ENCODE measurements at places on chromosomes 3 and 15.

DNA sequence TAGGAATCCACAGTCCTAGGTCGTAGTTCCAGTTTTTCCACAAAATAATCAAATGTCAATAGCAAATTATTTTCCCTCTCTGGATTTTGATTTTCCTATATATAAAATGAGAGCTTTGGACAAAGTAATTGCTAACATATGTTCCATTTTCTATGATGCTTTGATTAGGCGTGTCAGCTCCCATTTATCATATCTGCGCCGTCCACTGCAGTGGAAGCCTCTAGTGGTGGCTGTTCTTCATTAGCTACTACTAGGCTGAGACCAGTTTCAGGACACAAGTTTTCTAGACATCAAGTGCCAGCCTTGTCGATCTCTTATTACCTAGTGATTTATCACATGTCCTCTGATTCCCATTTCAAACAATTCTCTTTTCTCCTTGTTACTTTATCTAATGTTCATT, 271.5 kb downstream of the TUSC7 start:
- DNase-seq: no peak

- no peak for DNase-seq
Measured at GRCh38 chr3:37375184-37376127, 201.1 kb upstream of the LRRFIP2 start.

DNA sequence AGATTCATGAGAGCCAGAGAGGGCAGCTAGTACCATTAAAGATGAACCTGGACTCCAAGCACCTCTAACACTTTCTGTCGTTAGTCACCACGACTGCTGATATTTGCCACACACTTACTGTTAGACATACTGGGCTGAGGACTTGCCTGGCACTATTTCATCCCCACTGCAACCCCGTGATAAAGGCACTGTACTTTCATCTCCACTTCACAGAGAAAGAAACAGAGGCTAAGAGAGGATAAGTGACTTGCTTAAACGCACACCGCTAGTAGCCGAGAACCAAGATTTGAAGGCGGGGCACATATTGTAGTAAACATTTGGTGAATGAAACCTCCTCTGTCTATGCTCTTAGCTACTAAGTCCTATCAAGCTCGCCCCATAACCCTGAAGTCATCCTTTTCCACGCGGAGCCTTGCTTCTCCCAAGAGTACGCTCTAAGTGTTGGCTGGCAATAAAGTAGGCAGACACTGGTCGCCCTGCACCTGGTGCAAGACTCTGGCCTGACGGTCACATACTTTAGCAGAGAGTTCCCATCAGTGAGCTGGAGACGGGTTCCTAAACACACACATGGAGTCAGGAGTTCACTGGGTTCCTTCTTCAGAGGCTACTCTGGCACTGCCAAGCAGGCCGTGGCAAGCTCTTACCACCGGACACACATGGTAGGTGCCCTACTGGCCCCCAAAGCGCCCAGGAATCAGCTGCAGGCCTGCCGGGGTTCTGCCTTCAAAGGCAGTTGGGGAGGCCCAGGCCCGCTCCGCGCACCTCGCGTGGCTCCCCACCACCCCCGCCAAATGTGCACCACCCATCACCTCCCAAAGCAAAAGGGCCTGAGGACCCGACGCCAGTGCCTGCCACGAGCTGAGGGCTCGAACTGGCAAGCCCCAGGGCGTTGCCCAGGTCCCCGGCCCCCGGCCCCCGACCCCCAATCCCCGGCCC, 951 bp downstream of the POMGNT2 start:
- DNase-seq: peak; percentile 25

GRCh38 chr3:59879031-59879581, 829.3 kb upstream of the CFAP20DC start:
- DNase-seq: no peak

DNA sequence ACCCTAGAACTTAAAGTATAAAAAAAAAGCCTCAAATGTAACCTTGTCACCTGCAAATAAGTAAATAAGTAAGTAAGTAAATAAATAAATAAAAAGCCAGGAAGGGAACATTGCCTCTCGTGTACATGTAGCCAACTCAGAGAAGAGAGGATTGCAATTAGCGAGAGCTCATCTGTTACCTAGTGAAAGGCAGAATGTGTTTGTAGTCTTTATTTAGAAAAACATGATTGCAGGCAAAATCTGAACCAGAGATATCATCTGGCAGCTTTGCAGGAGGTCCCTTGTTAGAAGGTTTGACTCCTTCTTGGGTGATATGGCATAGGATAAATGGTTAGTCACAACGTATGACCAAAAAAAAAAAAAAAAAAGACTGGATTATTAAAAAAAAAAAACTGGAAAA, 71.6 kb upstream of the SYN2 start:
- DNase-seq: no peak

DNA sequence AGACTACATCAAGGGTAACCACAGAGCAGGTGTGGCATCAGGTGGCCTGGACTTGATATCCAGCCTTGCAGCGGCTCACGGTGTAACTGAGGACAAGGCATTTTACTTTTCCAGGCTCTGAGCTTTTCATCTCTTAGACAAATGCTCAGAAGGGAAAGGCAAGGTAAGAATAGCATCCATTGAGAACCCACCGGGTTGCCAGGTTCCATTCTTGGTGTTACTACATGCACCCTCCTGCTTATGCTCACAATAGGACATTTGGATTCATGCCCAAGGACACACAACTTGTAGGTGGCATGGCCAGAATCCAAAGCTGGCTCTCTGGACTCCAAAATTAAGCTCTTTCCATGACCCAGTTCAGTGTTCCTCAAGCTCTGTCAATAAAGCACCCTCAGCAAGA, 85.5 kb downstream of the CCNL1 start:
- DNase-seq: no peak

DNA sequence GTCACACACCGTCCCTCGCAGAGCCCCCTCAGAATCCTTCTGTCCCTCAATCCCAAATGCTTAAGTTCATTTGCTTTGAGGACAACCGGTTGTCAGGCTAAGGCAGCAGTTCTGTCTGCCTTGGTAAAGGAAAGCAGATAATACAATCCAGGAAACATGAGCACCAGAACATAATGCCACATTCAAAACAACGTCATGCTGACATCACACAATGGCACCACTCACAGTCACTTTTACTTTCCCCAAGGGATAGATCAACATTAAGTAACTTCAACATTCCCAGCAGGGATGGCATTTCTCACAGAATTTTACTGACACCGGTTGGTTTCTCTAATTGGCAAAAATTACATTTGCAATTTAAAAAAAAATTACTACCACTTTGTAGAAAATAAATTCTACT, 74.6 kb upstream of the PSMD6 start:
- no peak for DNase-seq

GRCh38 chr3:127709320-127710060, 36.7 kb downstream of the ABTB1 start:
- DNase-seq: no peak

- DNase-seq: no peak
Measured at GRCh38 chr15:52050416-52050815, 31.4 kb downstream of the MAPK6 start.

GRCh38 chr3:16239780-16240179, 25.0 kb downstream of the DPH3 start:
- DNase-seq: no peak

DNA sequence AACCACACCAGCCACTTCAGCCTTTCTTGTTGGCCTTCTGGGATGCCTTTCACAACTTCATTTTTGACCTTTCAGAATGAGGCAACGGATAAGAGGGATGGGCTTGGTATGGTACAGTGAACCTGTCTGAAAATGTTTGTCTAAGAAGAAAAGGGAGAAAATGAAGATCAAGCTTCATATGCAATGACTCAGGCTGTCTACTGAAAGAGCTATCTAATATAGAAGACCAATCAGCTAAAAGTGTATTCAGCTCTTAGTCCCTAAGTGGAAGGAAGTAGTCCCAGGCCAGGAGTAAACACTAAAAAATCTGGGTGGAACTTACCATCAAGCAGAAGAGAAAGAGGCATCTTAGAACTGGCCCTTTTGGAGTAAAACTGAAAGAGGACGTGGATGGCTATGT, 12.2 kb upstream of the UPK1B start:
- DNase-seq: no peak

- no peak for DNase-seq
Measured at GRCh38 chr3:155581579-155581978, 163.3 kb downstream of the PLCH1 start.

DNA sequence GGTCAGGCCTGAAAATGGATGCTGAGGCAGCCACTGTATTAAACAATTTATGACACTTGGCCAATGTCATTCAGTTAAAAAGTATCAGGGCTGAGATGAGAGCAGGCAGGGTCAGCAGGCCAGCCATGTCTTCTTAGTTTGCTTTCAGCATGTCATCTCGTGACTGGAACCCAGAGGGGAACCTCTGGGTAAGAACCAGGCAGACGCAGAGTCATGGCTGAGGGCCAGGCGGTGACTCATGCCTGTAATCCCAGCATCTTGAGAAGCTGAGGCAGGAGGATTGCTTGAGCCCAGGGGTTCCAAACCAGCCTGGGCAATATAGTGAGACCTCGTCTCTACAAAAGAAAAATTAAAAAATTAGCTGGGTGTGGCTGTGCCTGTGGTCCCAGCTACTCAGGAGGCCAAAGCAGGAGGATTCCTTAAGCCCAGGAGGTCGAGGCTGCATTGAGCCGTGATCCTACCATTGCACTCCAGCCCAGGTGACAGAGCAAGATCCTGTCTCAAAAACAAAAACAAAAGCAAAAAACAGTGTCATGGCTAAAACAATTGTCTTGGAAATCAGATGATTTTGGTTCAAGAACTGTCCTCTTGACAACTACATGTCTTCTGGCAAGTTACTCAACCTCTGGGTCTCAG, 11.7 kb downstream of the BCL2L10 start:
- no peak for DNase-seq

DNA sequence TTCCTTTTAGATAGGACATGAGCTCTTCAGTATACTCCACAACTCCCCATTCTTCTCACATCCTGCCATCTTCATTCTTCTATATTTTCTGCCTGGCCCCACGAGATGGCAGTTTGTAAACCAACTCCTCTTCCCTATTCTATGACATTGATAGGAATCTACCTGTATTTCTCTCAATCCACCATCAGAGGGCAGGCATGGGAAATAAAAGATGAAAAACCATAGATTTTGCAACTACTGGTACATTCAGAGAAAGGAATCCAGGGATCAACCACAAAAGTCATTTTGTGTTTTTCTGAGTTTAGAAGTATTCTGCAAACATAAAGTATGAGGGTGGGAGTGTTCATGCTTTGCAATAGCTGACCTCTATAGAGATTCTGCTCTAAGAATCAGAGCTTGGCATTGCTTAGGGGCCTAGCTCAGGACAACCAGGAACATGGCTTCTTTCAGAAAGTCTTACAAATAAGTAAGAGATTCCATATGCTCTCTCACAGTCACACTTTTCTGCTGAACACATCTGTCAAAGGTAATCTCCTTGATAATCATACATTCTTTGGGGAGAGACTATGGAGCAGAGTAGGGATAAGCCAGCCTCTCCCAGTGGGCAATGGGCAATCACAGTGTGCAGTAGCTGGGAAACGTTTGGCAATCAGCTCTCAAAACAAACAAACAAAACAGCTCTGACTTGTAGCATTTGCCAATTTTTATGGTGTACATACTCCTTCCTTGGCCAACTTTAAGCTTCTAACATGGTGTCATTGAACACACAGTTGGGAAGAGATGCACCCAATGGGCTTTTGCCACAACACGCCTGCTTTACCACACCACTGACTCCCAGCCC, 43.1 kb upstream of the SLC25A36 start:
- no peak for DNase-seq

DNA sequence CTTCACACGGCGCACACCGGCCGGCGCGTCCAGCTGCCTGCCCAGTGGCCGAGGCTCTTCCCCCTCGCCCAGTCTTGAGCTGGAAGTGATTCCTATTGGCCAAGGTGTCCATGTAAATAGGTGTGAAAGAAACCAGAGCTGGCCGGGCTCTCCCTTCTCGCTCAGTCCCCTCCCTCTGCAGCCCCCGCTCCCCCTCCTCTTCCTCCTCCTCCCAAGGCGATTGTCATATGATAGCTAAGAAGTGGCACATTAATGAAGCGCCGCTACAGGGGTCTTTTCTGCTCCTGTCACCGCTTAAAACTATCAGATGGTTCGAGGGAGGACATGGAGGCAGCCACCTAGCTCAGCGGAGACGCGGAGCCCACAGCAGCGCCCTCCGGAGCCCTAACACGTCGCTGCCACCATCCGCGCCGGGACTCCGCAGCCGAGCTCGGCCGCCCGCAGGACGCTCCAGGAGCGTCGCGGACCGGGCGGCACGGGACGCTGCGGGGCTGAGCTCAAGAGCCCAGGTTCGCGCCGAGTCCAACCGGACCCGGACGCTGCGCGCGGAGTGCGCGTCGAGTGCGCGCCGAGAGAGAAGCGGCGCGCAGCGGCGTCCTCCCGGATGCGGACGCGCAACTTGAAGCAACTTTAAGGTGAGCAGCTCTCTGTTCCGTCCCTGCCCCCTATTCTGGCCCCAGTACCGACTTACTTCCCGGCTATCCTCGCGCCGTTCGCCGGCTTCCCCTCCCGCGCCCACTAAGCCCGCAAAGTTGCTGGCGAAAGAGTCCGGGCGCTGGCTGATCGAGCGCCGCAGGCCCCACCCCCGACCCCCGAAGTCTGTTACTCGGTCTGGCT, at the start of gene FOXB1:
FOXB1 (plus strand) TSS at position 303 of the 837 bp plus-strand sequence. CDS start 653 bp downstream, outside the sequence.
- no peak for DNase-seq

DNA sequence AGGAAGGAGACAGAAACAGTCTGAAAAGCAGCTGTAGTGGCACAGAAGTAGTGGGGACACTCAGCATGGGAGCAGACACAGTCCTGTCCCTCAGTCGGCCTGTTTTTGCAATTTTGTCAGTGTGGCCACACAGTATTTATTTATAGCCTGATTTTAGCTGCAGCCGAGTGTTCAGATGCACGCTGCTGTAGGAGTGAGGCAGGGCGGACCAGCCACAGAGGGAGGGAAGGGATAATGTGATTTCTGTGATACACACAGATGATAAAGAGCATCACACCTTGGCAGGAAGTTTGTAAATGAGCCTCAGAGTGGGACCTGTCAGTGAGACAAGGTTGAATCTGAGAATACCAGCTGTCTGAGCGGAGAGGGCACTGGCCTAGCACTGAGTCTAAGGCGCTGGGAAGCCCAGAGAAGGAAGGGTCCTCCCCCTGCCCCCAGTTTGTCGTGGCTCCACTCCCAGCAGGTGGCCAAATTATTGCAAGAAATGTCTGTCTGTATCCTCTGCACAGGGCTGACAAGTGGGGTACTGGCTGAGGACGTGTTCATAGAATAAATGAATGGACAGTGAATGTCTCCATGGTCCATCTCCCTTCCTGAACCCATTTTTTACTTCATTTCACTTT, 3.8 kb downstream of the PSTPIP1 start:
- no peak for DNase-seq

DNA sequence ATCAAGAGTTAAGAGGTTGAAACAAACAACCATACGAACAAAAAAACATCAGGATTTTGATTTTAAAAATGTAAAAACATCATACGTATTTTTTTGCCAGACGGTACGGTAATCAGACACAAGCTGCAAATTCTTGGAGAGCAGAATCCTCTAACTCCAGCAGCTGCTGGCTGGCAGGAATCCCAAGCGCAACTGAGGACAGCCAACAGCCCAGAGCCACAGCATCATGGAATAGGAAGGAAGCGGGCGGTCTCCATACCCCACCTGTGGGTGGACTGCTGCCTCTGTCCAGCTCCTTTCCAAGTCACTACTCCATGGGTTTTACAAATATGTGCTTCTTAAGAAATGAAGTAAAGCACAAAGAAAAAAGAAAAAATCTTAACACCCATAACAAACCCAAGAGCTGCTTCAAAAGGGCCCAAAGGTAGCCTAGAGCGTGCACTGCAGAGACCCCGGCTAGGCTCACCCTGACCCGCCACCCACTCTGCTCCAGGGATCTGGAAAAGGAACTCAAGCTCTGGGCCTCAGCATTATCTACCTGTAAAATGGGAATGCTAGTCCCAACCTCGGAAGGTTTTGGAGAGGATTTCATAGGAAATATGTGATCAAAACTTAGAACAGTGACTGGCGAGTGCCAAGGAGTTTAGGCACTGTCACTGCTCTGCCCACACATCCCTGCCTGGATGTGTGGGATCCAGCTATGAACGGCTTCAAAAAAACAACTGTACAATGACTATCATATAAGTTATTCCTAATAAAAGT, 33.4 kb downstream of the ZXDC start:
- no peak for DNase-seq
